Skeletal muscle cell (primary cell): ENCODE measurements at places on chromosomes 12 and 14.
A peak's percentile ranks its signal among the peaks of the same experiment; 100 is the strongest.

DNA sequence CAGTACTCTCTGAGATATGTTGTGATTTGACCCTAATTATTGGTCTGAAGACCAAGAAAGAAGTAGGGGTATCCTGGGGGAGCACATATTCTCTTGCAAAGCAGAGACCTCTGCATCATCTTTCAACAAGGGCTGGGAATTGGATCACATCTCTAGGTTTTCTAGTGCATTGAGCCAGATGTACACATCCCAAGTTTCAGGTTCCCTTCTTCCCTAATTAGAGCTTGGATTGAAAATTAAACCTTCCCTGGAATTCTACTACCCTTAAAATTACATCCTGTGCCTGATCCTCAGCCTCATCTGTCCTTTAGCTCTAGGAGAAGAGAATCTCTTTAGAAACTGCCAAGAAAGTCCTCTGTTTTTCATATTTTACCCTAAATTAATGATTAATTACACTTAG lies 839.6 kb downstream of the SLC6A15 start:
- no peak for DNase-seq

DNA sequence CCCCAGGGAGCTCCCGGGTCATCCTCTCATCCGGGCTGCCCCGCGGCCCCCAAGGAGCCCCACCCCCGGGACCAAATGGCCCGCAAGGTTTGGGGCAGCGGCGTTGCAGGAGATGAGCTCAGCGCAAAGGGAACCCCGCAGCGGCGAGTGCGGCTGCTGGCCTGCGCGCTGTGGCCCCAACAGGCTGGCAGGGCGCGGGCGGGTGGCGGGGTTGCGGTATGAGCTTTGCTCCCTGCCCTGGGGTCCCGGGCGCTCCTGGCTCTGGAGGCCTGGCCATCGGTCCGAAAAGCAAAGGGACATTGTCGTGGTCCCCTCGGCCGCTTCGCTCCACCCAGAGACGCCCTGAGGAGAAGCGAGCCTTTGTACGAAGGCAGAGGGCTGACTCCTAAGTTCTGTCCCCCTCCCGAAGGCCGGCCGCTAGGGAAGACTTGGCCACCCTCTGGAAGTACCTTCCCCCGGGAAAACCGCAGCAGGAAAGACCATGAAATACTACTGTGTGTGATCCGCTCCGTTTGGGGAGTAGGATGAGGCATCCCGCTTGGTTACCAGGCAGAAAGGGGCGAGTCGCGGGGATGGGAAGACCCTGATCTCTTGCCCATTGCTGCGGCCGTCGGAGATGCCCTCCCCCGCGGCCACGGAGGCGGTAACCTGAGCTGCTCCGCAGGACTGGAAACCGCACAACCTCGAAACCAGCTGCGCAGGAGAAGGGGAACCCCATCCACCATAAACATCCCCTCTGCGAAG lies 620 bp upstream of the NID2 start:
- DNase-seq, result no peak

- DNase-seq, result no peak
Observed at GRCh38 chr12:120625557-120626419, 14.6 kb upstream of the CABP1 start.

DNA sequence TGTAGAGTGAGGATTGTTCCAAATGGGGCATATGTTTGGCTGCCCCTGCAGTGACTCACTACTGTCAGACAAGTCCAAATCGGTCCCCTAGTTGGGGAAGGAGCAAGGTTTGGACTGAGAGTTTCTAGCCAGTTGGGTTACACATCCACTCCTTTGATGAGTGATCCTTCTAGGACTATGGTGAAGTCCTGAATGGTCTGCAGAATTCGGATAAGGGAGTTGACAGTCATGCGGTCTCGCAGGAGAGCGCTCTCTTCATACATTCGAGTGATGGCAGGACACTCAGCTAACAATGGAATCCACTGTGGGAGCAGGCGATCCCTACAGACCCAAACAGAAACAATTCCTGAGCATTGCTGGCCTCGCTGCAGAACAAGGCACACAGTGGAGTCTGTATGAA lies 61.5 kb upstream of the SINHCAF start:
- no peak for DNase-seq

- DNase-seq, result no peak
Observed at GRCh38 chr14:73651005-73651404, 6.2 kb downstream of the DNAL1 start.

- no peak for DNase-seq
Observed at GRCh38 chr12:52521175-52521567, 977 bp upstream of the KRT5 start.

DNA sequence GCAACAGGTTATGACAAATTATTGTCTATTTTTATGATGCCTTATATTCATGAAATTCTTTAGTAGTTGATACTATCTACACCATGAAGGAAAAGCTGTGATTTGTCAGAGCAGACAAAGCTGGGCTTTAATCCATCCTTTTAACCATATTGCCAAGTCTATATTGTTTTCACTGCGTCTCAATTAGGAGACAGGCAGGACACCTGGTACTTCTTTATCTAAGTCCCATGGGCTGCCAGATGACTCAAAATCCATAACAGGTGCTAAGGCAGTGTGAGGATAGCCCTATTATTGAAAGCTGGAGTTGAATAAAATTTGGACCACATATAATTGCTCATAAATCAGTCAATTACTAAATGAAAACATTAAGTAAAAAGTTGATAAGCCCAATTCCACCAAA lies 22.6 kb downstream of the INSM2 start:
- no peak for DNase-seq

DNA sequence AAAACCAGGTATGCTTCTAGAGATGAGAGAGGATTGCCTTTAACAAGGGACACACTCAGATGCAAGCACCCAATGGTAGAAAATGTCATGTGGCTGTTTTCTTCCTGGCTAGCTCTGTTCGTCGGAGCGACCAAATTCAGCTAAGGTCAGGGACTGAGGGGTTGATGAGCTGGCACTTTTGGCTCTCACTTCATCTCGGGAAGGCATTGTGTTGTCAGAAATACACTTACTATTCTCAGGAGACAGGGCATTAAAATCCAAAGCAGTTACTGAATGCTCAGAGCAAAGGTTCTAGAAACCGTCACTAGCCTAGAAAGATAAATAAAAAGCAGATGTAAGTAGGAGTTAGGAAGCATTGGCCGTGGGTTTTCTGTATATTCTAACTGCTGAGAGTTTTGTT lies 275.7 kb upstream of the SSTR1 start:
- peak; percentile 15 for DNase-seq

- no peak for DNase-seq
Observed at GRCh38 chr14:73796893-73797542, 54.6 kb upstream of the PTGR2 start.

DNA sequence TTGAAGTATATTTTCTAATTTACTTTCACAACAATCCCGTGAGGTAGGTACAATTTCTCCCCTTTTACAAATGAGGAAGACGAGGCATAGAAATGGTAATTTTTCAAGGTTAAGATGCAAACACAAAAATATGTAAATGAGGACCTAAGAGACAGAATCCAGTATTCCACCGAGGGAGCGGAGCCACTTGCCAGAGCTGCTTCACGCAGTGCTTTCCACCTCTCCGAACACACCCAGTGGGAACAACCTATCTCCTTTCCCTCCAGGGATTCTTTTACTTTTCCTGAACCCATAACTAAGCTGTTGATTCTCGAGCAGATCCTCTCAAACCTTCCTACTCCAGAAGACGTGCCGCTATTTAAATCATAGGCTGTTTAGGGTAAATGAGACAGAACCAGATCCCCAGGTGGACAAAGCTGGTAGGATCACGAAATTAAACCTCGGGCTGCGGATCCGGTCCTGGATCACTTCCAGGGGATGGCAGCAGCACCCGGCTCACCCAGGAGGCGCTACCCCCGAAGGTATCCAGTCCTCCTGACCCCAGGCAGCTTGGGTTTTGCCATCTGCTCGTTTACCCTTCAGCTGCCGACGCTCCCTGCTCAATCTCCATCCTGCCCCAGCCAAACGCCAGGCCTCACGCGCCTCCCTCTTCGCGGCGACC lies 1.5 kb downstream of the DDHD1 start:
- no peak for DNase-seq

DNA sequence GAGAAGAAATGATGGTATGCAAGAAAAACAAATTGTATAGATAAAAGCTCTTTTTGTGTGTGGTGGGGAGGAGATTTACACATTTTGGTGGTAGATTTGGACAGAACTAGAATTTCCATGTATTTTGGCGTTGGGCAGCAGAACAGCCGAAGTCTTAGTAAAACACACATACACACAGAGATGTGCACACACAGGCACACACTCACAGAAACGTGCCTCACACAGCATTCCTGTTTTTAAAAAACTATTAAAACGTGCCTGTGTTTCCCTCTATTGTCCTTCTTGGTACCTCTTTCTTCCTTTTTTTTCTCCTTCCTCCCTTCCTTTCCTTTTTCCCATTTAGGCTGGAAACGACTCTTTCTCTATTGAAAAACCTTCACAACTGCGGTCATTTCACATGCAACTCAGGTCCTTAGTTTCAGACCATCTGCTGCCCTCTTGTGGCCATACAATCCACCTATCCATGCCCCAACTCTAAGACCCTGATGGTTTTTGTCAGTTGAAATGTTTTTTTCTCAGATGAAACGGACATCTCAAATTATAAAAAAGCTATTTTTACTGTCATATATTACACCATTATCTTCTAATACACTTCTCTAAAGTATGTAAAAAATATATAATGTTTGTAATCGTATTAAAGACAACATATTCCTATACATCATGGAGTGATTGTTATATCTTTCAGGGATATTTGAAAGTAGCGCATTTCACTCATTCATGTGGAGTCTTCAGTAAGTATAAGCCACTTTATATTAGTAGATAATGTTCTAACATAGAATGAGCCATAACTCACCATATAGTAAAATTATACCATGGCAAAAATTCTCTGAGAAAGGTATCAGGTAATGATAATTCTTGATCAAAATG lies 386.7 kb upstream of the NOVA1 start:
- DNase-seq, result peak; percentile 31

DNA sequence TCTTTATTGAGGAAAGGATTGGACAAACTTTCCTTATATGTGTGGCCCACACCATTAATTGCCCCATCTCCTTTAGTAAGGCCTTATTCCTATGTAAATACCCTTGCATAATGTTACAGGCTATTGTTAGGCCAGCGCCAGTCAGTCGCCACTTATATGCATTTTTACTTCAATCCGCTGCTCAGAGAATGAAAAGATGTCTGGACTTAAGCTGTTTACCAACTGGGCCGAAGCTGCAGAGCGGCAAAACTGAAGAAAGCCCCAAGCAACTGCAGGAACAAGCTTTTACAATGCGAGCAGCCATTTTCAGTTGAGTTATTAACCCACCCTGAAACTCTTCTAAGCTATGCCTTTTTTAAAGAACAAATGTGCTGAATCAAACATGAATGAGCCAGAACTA lies 92.1 kb upstream of the OTX2 start:
- DNase-seq, result no peak

- no peak for DNase-seq
Observed at GRCh38 chr14:89445273-89445973, 28.4 kb upstream of the FOXN3 start.

DNA sequence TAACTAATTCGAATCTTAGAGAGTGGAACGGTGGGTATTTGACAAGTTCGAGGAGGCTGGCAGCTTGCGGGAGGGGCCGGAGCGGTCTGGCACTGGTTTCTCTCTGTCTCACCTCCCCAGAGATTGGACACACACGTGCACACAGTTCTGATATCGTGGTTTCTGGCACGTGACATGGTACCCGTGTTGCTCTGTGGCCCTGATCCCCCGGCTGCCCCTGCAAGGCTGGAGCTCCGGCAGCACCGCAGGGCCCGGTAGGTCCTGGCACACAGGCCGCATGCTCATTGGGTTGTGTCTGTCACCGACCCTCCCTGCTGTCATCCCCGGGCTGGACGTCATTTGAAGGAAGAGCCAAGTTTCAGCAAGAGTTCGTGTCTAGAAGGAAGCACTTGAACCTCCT lies 82.7 kb downstream of the PPP2R5C start:
- no peak for DNase-seq

DNA sequence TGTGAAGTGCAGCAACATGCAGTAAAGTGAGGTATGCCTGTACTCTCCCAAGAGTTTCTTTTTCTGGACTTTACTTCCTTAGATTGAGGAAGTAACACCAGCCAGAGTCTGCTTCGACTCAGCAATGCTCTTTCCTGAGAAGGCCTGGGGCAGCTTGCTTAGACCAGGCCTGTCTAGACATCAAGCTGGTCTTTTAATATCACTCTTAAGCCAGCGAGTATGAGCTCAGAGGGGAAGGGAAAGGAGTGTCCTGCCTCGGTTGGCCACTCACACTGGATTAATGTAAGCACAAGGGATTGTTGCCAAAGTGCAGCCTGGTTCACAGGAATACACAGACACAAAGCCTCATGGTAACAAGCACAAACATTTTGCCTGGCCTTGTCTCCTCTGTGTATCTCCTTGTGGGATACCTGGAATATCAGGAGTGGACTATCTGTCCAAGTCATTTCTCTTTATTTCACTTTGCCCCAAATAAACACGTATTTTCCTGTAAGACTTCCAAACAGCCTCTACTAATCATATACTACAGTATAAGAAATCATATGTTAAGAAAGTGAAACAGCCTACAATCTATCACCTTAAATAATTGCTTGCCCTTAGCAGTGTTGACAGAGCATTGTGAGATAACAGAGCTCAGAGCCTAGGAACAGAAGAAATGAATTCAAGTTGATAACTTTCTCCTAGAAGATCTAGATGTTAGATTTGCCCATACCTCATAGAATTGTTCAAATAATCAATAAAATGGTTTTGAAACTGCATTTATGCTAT lies 121.2 kb upstream of the DAAM1 start:
- DNase-seq, result no peak

DNA sequence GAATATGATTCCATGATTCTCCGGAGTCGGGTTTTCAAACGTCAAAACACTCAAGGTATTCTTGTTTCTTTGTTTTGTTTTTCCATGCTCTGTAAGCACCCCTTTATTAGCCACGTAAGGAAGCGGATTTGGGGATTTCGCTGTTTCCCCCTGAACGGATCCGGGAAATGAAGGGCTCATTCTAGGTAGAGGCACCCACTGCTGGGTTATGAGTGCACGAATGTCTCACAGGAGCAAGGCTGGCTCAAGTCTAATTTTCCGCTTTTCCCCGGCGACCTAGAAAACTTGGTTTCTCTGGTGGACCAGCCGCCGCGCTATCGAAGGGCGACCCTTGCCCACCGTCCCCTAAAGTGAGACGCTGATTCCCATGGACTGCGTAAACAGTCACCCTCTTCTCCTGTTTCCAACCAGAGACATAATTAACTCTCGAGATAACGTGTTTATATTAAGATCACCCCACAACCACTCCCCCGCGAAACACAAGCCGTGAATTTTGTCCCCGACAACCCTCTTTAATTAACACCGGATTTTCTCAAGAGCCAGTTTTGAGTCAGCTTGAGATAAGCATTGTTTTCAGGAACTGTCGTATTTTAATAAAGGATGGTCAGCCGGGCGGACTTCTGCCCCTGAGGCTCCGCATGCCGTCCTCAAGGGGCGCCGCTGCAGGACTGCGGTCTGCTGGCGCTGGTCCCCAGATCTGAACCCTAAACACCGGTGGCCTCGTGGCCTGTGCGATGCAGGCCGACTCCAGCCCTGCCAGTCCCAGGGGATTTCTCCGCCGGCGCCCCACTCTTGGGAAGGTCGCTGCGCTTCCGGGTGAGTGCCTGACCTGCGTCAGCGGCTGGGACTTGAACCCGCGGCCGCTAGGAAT lies 515 bp upstream of the ABCC9 start:
- no peak for DNase-seq
